ENCODE measurements at places on chromosomes 7 and 10. TPM values are rescaled to one million over a fixed set of nuclear protein-coding genes. Genes with fewer than 3 reads are reported as not detected.

Gene RNF133
- 0.14 TPM for total RNA-seq

Gene NKX1-2
- total RNA-seq = not detected

Gene CCDC146
- total RNA-seq = 3.1 TPM

Gene TUBB8
- total RNA-seq = under 0.01 TPM

Gene GALNT17
- not detected for total RNA-seq

Gene AKR1C1
- 321 TPM for total RNA-seq

Gene TBX20
- 4.6 TPM for total RNA-seq

Gene NRCAM
- total RNA-seq = 0.14 TPM

Gene FOXP2
- total RNA-seq = 2.4 TPM

Gene GRID2IP
- total RNA-seq = not detected

Gene ASIC3
- total RNA-seq = 0.14 TPM

Gene PDAP1
- total RNA-seq = 26.9 TPM

Gene PGAM2
- 0.14 TPM for total RNA-seq

Gene UCN3
- not detected for total RNA-seq

Gene CNNM1
- 0.09 TPM for total RNA-seq

Gene CTNNA3
- total RNA-seq = not detected

Gene UFSP1
- 4.1 TPM for total RNA-seq

Gene IMPDH1
- total RNA-seq = 61.6 TPM

Gene SMKR1
- 0.09 TPM for total RNA-seq

Gene DRGX
- total RNA-seq = not detected

Gene PCLO
- total RNA-seq = under 0.01 TPM

Gene GPR15LG
- not detected for total RNA-seq

Gene GPER1
- 1.00 TPM for total RNA-seq

Gene SPDYE2
- not detected for total RNA-seq

Gene WEE2
- total RNA-seq = not detected

Gene ANXA8
- total RNA-seq = 1.4 TPM

Gene NME8
- total RNA-seq = not detected

Gene GLI3
- total RNA-seq = 5.1 TPM

Gene SORBS1
- 1.5 TPM for total RNA-seq

Gene SKIDA1
- 0.28 TPM for total RNA-seq
